ENCODE measurements at places on chromosomes 2 and 18. TPM values are rescaled to one million over a fixed set of nuclear protein-coding genes. Genes with fewer than 3 reads are reported as not detected.

Gene CPLX4
- not detected for total RNA-seq

Gene SKOR2
- total RNA-seq, result not detected

Gene AOX1
- 4.7 TPM for total RNA-seq

Gene MAP3K20
- 30.7 TPM for total RNA-seq

Gene CRYGD
- total RNA-seq, result not detected

Gene KRTCAP3
- not detected for total RNA-seq

Gene AP1S3
- total RNA-seq, result 32.8 TPM

Gene ZNF521
- total RNA-seq, result not detected

Gene IMPACT
- 10.3 TPM for total RNA-seq

Gene OTOS
- total RNA-seq, result not detected

Gene ELOA2
- not detected for total RNA-seq

Gene LYPD6
- total RNA-seq, result 0.09 TPM

Gene CCDC148
- total RNA-seq, result 0.42 TPM

Gene KLF7
- 26.6 TPM for total RNA-seq

Gene TPO
- not detected for total RNA-seq

Gene FABP1
- not detected for total RNA-seq

Gene ACKR3
- total RNA-seq, result 15.4 TPM

Gene C1GALT1C1L
- 2.0 TPM for total RNA-seq

Gene MAPRE3
- total RNA-seq, result 9.8 TPM

Gene EFEMP1
- total RNA-seq, result 44.6 TPM

Gene KHK
- total RNA-seq, result 10.4 TPM

Gene MSGN1
- not detected for total RNA-seq

Gene MBD5
- total RNA-seq, result 5.2 TPM

Gene MAP3K19
- not detected for total RNA-seq

Gene PTH2R
- not detected for total RNA-seq

Gene CHST9
- total RNA-seq, result not detected

Gene ALPP
- 5.2 TPM for total RNA-seq

Gene SOX11
- not detected for total RNA-seq

Gene SF3B1
- total RNA-seq, result 130 TPM

Gene ALK
- not detected for total RNA-seq

Gene CXCR1
- total RNA-seq, result not detected

Gene UNC80
- not detected for total RNA-seq

Gene RAB10
- total RNA-seq, result 271 TPM

Gene AMER3
- not detected for total RNA-seq

Gene SH3RF3
- total RNA-seq, result 0.61 TPM

Gene SULT1C4
- not detected for total RNA-seq

Gene GRB14
- 4.5 TPM for total RNA-seq

Gene DES
- 0.39 TPM for total RNA-seq

Gene ODC1
- total RNA-seq, result 155 TPM

Gene HTR2B
- not detected for total RNA-seq

Gene GYPC
- total RNA-seq, result not detected

Gene TNFAIP6
- total RNA-seq, result 1.2 TPM

Gene NRP2
- total RNA-seq, result 143 TPM

Gene KATNAL2
- total RNA-seq, result 1.4 TPM

Gene TUBA3E
- 3.6 TPM for total RNA-seq

Gene FAM237A
- not detected for total RNA-seq

Gene LAMA3
- total RNA-seq, result 55.8 TPM

Gene ACADL
- total RNA-seq, result not detected

Gene COL4A4
- total RNA-seq, result 2.1 TPM

Gene DYNAP
- not detected for total RNA-seq

Measured in A549 treated with Mapracorat at 1 μM for 4 hours (cell line).